ENCODE measurements at places on chromosomes 16 and 17.

DNA sequence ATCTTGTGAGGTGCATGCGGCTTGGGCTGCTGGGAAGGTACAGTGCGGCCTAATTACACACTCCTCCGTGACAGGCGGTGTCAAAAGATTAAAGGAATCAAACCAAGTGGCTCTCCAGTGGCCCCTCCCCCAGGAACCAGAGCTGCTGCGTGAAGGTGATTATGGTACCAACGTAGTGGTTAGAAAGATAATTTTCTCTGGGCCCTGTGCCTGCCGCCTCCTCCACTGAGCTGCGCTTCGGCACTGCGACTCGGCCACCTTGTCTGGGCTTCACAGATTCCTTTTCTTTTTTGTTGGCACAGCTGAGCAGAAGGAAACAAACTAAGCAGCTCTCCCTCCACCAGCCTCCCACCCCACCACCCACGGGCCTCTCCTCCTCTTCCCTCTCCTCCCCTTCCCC lies 113.2 kb upstream of the SDK2 start:
- DNase-seq: no peak

- no peak for DNase-seq
Observed at GRCh38 chr17:81084680-81085419, 49.9 kb downstream of the BAIAP2 start.

DNA sequence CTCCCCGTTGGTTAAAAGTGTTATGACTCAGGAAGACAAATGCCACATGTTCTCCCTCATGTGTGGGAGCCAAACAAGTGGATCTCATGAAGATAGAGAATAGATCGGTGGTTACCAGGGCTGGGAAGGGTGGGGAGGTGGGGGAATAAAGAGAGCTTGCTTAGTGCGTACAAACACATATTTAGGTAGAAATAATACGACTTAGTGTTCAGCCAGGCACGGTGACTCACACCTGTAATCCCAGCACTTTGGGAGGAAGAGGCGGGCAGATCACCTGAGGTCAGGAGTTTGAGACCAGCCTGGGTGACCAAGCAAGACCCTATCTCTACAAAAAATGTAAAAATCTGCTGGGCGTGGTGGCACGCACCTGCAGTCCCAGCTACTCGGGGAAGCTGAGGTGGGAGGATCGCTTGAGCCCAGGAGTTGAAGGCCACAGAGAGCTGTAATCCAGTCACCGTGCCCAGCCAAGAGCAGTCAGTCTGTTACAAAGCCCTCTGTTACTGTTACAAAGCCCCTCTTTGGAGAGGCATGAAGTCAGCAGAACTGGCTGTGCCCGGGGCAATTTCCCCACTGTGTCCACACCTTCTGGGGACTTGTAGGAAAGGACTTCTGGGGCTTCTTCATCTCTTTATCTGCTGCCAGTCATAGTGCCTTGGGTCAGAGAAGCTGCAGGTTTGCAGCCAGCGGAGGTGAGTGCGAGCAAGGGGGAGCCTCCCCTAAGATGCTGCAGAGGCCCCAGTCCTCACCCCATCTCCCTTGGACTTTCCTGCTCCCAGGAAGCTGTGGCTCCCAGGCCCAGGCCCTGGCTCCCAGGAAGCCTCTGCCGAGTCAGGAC lies 4.3 kb upstream of the ALDH3A1 start:
- DNase-seq: no peak

DNA sequence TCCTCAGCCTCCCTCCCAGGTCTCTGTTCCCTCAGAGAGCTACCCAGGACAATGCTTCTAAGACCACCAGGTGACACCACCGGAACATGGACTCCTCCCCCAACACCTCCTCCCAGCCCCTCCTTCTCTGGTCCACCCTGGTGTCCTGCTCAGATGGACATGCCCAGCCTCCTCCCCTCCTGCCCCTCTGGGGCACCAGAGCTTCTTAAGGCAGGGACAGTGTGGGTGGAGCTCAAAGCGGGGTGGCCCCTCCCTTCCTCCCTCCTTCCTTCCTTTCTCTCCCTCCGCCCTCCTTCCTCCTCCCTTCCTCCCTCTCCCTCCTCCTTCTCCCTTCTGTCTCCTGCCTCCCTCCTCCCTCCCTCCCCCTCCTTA lies 22.7 kb downstream of the TRPV3 start:
- DNase-seq: no peak
